ENCODE measurements at places on chromosomes 13 and 19.
A peak's percentile ranks its signal among the peaks of the same experiment; 100 is the strongest.

GRCh38 chr19:13917888-13918406, 11.9 kb downstream of the CC2D1A start:
- DNase-seq, result no peak

GRCh38 chr13:98525456-98526181, 51.3 kb downstream of the STK24 start:
- DNase-seq, result no peak

DNA sequence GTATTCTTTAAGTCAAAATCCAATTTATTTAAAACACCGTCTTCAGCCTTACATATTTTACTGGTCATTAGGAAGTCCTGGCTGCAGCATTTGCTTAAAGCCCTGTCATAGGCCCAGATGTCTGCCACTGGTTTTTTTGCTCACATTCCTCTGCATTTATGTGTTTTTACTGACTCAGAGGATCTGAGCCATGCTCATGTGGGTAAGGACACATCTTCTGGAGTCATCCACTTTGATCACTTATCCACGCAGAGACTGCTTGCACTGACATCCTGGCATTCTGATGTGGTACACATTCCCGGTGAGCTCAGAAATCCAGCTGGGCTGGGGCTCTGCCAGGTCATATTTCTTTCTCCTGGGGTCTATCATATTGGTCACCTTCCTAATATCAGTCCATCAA, 531.7 kb upstream of the ARGLU1 start:
- DNase-seq, result peak; percentile 16

GRCh38 chr19:45884682-45885555, 1.0 kb downstream of the IRF2BP1 start:
- DNase-seq, result peak; percentile 16

- peak; percentile 88 for DNase-seq
These were observed 4.7 kb downstream of the SERTAD1 start for GRCh38 chr19:40420766-40421765.

DNA sequence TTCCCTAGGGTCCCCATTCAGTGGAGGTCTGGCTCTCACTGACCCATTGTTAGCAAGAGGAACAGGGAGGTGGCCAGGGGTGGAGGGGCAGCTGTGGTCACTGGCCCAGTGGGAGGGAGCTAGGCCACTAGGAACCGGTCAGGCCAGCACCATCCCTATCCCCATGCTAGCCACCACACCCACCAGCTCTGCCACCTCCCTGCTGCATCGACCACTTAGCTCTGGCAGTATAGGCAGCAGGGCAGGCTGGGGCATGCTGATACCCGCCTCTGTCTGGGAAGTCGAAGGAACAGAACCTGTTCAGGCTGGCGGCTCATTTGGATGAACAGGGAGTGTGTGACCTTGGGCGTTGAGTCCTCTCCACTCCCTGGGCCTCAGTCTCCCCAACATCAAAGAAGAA, 4.7 kb downstream of the PPP1R13L start:
- DNase-seq, result no peak

DNA sequence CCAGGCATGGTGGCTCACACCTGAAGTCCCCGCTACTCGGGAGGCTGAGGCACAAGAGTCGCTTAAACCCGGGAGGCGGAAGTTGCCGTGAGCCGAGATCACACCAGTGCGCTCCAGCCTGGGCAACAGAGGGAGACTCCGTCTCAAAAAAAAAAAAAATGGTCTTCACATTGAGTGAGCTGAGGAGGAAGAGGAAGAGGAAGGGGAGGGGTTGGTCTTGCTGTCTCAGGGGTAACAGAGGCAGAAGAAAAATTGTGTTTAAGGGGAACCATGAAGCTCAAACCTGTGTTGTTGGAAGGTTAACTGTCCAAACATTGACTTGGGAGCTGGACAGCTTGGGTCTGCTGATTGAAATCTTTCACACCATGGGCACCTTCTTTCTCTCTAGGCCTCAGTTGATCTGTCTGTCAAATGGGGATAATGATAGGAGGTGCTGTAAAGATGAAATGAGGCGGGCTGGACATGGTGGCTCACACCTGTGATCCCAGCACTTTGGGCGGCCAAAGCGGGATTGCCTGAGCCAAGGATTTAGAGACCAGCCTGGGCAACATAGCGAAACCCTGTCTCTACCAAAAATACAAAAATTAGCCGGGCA, 9.8 kb upstream of the SLC44A2 start:
- no peak for DNase-seq

GRCh38 chr13:90405301-90405700, 942.2 kb upstream of the MIR17HG start:
- no peak for DNase-seq

- DNase-seq, result no peak
These were observed 11.0 kb downstream of the PEPD start for GRCh38 chr19:33510462-33511194.

DNA sequence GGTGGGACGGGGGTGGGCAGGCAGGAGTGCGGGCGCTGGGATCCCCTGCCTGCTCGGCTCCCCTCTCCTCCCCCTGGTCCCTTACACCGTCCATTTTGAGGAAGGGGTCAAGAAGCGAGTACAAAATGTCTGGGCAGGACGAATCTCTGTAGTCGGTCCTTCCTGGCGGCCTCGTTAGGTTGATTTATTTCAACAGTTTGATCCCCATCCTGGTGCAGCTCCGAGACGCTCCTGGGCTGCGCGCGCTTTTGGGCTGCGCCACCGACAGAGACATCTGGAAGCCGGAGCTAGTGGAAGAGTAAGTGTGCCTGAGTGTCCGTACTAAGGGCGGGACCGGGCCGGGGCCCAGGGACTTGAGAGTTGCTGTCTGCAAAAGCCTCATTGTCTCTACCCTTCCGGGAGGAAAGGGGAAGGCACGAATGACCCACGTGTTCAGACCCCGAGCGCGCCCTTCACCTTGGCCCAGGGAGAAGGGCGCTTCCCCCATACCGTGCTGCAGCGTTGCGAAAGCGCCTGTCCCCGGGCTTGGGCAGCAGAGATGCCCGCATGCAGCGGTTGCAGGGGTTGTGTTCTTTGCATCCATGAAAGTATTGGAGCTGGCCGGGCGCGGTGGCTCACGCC, 1.8 kb downstream of the ZNF114 start:
- no peak for DNase-seq

GRCh38 chr19:4474514-4475022, 2.5 kb downstream of the HDGFL2 start:
- DNase-seq, result peak; percentile 28

DNA sequence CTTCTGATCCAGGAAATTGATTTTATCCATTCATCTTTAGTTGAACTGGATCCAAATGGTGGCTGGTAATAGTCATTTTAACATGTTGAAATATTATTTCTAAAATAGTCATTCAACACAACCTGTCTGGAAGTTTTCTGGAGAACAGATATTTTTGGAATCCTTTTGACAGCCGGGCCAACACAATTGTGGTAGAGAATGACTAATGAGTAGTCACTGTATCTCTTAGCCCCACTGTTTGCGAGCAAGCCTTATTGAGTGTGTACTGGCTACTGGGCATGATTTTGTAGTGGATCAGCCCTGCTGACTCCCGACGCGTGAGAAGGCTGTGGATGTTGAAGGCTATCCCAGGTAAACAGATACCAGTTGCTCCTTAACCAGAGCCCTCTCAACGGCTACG, 383.4 kb downstream of the ZNF536 start:
- no peak for DNase-seq

DNA sequence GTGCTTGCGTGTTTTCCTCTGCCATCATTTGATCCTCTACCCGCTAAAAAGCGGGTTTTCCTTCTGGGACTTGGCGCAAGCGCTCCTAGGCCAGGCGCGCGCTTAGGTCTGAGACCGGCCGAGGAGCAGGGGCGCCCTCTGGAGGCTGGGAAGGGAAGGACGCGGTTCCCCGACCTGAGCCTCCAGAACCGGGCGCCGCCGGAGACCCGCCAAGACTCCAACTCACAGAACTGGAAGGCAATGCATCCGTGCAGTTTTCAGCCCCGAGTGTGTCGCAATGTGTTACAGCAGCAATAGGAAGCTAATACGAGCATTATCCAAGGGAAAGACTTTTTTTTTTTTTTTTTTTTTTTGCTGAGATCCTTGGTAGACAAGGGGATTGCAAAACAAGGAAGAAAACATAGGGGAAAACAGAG, 190.9 kb downstream of the COL4A1 start:
- DNase-seq, result peak; percentile 50

DNA sequence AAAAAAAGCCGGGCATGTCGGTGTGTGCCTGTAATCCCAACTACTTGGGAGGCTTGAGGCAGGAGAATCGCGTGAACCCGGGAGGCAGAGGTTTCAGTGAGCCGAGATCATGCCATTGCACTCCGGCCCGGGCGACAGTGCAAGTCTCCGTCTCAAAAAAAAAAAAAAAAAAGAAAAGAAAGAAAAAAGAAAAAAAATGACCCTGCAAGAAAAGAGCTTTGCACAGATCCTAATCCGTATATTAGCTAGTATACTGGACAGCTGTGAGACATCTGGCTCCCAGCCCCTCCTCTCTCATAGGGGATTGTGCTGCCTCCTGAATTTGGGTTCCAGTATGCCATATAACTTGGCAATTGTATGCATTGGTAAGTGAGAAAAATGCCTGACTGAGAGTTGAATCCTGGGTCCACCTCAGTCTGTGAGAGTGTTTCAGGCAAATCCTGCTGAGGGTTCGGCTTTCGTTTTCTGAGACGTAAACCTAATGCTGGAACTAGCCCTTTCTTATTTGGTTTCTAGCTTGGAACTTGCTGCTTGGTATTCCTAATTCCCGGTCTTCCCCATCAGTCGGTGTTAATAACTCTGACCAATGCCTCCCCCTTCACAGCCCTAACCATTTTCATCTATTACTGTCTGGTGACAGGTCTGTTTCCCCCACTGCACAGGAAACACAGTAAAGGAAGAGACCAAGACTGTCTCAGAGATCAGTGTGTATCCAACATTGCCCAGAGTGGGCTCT, 1.3 kb upstream of the AKT2 start:
- DNase-seq, result no peak

GRCh38 chr19:28221736-28222135, 991.2 kb downstream of the UQCRFS1 start:
- no peak for DNase-seq

- peak; percentile 37 for DNase-seq
These were observed 28.4 kb downstream of the RASA3 start for GRCh38 chr13:114103801-114104654.

- DNase-seq, result peak; percentile 56
These were observed 10.4 kb downstream of the ATP4B start for GRCh38 chr13:113647351-113648215.

GRCh38 chr13:77494226-77494625, 41.3 kb upstream of the SCEL start:
- DNase-seq, result no peak

- DNase-seq, result no peak
These were observed 3.3 kb upstream of the LRG1 start for GRCh38 chr19:4542896-4543841.

DNA sequence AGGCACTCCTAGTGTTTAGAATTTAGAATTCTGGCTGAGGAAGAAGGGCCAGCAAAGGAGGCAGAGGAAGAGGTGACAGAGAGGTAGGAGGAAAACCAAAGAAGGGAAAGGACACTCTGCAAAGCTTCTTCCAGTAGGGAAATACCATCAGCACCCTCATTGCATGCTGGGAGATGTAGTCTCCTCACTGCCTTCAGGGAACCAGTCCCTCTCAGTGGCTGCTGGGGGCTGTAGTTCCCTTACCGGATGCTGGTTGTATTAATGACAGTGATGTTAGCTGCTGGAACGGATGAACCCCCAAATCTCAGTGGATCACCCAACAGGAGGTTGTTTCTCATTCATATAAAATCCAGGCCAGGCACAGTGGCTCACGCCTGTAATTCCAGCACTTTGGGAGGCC, 10.1 kb downstream of the GRIN2D start:
- no peak for DNase-seq

- no peak for DNase-seq
These were observed 1596.3 kb downstream of the PCDH9 start for GRCh38 chr13:65633806-65634205.

DNA sequence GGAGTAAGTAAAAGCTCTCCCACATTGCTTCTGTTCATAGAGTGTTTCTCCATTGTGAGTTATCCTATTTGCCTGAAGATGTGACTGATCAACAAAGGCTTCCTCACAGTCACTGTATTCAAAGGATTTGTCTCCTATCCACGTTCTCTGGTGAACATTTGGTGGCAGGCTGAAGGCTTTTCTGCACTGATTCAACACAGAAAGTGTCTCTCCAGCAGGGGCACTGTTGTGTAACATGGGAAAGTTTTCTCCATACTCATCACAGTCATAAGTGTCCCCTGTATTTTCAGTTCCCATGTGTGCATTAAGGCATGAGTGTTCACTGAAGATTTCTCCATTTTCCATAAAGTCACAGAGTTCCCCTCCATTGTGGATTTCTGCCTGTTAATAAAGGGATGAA, 17.6 kb downstream of the ZNF121 start:
- no peak for DNase-seq

DNA sequence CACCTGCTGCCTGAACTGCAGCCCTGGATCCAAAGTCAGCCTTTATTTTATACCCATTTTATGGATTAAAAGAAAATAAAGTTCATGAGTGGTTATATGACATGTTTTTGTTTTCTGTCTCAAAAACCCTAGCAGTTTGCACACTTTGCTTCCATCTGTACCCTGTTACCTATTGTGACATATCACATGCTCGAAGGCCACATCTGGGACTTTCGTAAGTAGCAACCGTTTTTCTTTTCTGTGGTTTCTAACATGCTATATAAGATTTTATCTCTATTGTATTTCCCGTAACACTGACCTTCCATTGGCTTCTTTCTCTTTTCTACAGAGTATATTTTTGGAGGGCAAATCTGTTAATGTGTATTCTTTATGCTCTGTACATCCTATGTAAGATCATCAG, 1007.2 kb downstream of the PCDH9 start:
- DNase-seq, result no peak

GRCh38 chr19:13834244-13835069, 39.2 kb downstream of the ZSWIM4 start:
- no peak for DNase-seq

DNA sequence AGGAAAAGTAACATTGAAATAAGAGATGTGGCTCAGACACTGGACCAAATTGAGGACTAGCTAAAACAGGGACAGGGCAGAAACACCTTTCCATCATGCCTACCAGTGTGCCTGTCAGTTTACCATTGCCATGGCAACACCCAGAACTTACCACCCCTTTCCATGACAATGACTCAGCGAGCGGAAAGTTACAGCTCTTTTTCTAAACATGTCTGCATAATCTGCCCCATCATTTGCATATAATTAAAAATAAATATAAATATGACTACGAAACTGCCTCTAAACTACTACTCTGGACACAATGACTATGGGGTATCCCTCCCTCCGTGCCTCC, 96.0 kb downstream of the UBL3 start:
- DNase-seq, result peak; percentile 6

Data from T1000 (cell line).